T-helper 2 cell (primary cell): ENCODE measurements at places on chromosomes 6 and 20.

DNA sequence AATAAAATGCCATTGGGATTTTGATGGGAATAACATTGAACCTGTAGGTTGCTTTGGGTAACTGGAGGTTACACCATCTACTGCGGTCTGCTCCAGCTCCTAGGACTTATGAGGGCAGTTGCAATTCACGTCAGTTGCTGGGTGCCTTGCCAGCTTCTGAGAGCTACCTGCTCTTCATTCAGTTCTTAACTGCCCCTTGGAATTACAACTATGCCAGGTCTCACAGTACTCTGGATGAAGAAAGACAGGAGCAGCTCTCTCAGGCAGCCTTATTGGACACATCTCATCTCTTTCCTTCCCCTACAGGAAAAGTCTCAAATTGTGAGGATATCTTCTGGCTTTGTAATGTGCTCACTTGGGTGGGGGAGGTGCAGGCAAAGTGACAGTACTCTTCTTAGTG is 1643.3 kb downstream of the GRIK2 start:
- no peak for DNase-seq

DNA sequence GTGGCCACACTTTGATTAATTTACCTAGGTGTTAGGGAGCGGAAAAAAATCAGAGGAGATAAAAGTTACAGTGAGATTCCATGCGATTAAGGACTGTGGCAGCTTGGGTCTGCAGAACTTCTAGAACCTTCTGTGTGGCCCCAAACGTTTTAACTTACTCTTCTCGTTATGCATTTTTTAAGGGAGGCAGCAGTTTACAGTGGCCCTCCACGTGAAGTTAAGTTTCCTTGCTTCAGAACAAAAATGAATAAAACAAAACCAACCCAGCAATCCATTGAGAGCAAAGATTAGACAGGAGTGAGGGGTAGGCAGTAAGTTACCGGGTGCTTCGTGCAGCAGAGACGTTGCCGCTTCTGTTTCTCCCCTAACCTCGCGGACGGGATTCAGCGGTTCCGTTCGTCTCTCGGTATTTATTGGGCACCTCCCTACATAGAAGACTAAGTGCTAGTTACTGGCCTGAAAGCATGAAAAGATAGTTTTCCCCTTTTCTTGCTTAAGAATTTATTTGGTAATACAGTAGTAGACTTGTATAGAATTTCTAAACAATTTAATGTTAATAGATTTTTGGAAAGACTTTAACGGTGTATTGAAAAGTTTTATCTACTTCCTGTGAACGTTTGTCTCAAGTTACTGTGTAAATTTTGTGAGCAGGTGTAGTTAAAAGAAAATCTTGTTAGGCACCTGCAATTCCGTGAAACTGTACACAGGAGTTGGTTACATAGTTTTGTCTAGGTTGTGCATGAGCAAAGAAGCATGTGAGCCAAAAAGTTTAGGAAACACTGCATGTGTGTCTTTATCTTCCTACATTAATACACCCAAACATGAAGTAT is 1.1 kb downstream of the BAG2 start:
- peak; percentile 1 for DNase-seq

- no peak for DNase-seq
These were observed 200.7 kb downstream of the BCAS1 start for GRCh38 chr20:53869466-53870258.

DNA sequence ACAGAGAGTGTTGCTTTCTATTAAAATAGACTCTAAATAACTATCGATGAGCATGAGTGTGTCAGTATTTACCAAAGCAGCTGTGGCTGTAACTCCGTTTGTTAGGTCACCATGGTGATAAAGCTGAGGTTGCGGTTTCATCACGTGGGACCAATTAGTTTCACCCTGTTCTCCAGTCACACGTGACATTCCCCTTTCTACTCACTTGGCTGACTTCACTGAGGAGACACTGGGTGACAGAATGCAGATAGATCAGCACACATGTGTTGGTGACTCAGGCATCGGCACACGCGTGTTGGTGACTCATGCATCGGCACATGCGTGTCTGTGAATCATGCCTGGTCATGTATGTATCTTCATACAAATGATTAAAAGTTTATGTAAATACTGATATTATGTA is 285.4 kb downstream of the THBS2 start:
- peak; percentile 48 for DNase-seq

GRCh38 chr6:82076916-82077315 is 170.6 kb downstream of the IBTK start:
- no peak for DNase-seq

- DNase-seq = no peak
These were observed 763 bp downstream of the TMEM14A start for GRCh38 chr6:52671676-52672075.

GRCh38 chr6:961407-961960 is 268.5 kb upstream of the EXOC2 start:
- no peak for DNase-seq

- DNase-seq = no peak
These were observed 12.8 kb upstream of the KHDRBS2 start for GRCh38 chr6:62298745-62299392.

- no peak for DNase-seq
These were observed 1.4 kb downstream of the QKI start for GRCh38 chr6:163415620-163416556.

DNA sequence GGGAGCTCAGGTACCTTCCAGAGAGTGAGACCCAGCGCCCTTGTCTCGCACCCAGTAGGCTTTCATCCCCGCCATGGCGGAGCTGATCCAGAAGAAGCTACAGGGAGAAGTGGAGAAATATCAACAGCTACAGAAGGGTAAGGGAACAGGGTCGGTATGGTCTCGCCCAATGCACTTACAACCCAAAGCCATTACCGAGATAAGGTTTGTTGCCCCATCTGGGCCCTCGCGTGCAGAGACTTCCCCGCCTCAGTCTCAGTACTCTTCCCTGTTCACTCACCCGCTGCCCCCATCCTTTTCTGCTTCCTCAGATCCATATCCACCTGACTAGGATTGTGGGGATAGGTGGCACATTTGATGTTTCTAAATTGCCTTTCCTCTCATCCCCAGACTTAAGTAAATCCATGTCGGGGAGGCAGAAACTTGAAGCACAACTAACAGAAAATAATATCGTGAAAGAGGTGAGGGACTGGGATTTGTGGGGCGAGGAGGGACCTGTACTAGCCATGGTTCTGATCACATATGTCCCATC is 449 bp downstream of the PFDN6 start:
- no peak for DNase-seq

- no peak for DNase-seq
These were observed 105.8 kb downstream of the SLC35B3 start for GRCh38 chr6:8329562-8329961.

GRCh38 chr6:44672841-44673240 is 285.3 kb downstream of the CDC5L start:
- no peak for DNase-seq

DNA sequence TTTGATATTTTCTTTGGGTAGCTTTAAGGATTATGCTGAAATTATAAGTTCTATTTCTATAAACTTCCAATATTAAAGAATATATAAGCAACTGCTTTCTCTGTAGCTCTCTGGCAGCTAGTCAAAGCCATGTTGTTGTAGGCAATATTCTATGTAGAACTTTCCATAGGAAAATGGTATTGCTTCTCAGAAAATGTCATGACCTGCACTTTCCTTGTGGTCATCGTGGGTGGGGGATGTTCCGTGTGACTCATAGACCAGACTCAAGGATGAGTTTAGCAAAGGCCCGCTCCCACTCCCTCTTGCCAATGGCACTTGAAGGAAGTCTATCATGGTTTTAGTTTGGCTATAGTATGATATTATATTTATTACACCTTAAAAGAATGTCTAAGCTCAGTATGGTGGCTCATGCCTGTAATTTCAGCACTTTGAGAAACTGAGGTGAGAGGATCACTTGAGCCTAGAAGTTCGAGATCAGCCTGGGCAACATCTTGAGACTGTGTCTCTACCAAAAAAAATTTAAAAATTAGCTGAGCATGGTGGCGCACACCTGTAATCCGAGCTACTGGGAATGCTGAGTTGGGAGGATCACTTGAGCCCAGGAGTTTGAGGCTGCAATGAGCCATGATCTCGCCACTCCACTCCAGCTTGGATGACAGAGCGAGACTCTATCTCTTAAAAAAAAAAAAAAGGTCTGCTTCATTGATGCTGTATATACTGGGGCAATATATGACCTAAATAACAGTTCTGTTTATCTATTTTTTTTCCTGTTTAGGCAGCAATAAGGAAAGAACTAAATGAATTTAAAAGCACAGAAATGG is 36.6 kb upstream of the LTV1 start:
- no peak for DNase-seq

GRCh38 chr20:39089029-39089428 is 126.9 kb downstream of the DHX35 start:
- no peak for DNase-seq

DNA sequence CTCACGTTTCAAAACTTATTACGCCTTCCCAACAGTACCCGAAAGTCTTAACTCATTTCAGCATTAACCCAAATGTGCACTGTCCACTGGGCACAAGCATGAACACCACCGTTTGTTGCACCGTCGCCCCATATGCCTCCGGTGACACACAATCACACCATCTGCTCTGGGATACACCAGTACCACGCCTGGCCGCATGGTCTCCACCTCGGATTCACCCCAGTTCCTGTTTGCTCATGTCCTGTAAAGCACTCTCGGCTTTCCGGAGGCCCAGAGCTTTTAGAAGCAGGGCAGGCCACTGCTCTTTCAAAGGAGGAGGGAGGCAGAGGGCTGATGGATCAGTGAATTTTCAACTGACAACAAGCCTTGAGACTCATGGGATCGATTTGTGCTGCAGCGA is 1570.0 kb upstream of the DEFB115 start:
- DNase-seq = no peak

DNA sequence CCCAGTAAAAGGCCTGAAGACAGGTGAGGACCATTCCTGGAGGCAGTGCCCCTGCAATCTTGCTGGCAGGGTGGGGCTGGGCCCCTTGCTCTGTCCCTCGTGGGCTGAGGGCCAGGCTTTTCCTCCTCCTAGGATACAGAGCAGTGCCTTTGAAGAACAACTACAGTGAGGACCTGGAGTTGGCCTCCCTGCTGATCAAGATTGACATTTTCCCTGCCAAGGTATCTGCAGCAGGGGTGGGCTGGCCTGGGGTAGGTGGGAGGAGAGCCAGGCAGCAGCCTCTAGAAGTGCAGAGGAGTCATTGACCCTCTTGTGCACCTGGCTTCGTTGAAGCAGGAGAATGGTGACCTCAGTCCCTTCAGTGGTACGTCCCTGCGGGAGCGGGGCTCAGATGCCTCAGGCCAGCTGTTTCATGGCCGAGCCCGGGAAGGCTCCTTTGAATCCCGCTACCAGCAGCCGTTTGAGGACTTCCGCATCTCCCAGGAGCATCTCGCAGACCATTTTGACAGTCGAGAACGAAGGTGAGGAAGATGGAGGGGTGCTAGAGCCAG is 36.5 kb downstream of the PLCG1 start:
- no peak for DNase-seq

DNA sequence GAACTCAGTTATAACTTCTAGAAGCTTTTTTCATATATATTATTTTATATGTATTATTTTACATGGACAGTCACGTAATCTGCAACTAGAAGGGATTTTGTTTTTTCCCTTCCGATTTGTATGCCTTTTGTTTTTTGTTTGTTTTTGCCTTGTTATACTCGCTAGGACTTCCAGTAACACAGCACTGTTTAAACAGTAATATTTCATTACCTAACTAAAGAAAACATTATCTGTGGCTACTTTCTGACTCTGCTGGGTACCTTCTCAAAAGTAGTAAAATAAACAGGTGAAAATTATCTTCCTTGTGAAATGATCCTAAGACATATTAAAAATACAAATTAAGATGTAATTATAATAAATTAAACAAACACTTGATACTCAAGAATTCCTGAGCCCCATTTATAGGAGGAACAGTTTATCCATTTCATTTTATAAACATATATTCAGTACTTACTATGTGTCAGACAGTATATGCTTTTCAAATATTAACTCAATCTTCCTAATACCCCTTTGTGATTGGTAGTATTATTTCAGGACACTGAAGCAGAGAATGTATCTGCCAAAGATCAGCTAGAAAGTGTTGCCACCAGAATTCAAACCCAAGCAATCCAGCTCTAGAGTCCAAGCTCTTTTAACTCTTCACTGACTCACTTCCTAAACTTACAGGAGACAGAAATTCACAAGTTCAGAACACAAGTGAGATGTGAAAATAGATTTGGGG is 65.3 kb downstream of the MAP3K5 start:
- DNase-seq = no peak

DNA sequence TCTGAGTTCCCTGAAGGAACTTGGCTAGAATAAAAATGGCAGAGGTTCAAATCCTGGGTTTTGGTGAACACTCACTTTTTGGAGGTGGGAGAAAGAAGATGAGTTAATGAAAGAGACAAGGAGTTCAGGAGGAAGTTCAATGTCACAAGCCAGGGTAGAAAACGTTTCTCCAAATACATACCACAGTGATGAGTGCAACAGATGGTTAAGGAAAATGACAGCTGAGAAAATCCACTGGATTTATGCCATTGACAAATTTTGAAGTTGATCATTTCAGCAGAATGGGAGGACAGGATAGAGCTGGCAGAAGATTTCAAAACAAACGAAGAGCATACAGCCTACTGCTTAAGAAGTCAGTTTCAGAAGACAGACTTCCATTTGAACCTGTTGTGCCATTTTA is 122.7 kb downstream of the GFRAL start:
- no peak for DNase-seq

DNA sequence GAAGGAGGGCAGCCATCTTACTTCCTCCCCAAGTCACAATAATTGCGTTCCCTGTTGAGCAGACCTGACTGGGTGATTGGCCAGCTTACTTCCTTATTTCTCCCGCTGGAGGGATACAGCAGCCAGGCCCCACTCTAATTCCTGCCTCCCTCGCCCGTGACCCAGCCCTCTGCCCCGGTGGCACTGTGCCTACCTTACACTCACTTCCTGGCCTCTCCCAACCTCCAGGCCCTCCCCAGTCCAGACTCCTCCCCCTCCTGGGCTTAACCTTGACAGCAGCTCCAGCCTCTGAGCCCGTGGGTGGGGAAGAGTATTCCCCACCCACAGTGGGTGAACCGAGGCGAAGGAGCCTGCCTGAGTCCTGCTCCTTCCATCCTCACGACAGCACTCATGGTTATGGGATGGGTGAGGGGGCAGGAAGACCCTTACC is 3.0 kb downstream of the BAK1 start:
- DNase-seq = no peak

GRCh38 chr6:10449751-10450150 is 34.9 kb upstream of the TFAP2A start:
- no peak for DNase-seq

GRCh38 chr20:57792386-57793080 is 82.7 kb upstream of the PMEPA1 start:
- DNase-seq = no peak

DNA sequence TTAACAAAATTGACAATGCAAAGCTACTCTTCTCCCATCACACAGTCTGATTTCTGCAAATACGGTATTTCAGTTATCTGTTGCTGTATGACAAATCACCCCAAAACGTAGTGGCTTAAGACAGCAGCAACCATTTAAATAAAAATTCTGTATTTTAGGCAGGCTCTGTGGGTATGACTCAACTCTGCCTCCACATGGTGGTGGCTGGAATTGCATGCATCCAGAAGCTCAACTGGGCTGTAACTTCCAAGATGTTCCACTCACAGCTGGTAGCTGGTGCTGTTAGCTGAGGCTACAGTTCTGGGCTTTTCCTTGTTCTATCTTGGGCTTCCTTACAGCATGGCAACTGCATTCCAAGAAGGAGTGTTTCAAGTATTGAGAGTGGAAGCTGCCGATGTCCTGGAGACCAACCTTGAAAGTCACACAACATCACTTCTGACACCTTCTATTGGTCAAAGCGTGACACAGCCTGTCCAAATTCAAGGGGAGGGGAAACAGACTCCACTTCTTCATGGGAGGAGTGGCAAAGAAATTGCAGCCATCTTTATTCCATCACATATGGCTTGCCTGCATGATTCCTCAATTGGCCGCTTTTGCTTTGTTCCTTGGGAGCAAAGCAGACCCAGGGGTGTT is 39.7 kb upstream of the TULP1 start:
- DNase-seq = peak; percentile 25
